ENCODE measurements at places on chromosomes 1 and 21. TPM values are rescaled to one million over a fixed set of nuclear protein-coding genes. Genes with fewer than 3 reads are reported as not detected.

DNA sequence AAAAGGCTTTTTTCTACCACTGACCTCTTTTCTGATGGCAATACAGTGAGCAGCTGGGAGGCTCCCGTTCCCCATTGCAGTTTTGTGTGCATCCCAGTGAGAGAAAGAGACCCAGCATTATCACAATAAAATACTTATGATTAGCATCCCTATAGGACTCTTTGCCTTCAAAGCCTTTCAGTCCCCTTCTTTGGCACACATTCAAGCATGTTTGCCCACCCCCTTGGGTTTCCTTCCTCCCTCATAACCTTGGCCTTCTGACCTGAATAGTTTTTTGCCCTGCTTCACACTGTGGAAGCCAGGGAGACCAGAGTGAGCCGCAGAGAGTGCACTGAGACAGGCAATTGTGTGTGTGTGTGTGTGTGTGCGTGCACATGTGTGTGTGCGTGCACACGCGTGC lies 13.2 kb upstream of the PLXNA2 start:
- DNase-seq: no peak

- DNase-seq: no peak
Measured at GRCh38 chr1:34976384-34977209, 8.6 kb downstream of the TMEM35B start.

DNA sequence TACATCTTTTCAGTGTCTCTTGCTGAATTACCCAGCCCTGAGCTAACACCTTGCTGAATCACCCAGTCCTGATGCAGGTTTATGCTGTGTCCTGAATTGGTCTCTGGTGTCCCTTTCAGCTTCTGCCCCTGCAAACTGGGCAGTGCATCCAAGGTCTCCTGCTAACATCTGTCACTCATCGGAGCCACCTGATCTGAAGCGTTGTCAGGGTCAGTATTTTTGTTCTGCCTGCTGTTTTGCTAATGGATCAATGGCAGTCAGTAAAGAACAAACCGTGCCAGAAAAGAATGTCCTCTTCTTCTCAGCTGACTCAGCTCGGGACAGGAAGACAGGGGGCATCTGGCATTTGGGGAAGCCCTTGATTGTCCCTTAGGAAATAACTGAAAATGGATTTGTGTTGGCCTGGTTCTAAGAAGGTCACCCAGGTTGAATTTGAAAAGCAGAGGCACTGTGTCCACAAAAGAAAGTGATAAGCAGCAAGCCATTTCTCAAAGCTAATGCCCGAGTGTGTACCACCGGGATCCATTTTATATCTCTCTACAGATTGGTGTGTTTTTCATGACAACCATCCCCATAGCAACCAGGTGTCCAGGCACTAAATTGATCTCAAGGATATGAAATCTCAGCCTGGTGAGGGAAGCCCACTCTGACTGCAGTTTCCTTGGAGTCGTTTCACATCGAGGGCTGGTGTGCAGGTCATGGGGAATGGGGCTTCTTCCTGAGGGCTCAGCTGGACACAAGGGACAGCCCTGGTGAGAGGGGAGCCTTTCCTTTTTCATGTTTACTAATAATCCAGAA lies 109.7 kb upstream of the IRF2BP2 start:
- DNase-seq: no peak

DNA sequence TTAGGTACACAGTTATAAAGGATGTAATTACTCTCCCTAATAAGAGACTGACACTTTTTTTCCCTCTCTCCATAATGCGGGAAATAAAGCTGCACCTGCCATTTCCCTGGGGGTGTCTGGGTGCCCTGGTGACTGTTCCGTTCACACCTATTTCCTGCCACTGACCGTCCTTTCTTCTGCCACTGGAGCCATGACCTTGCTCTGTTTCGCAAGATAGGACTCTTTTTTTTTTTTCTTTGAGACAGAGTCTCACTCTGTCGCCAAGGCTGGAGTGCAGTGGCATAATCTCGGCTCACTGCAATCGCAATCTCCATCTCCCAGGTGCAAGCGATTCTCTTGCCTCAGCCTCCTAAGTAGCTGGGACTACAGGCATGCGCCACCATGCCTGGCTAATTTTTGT lies 66.1 kb upstream of the SERBP1 start:
- no peak for DNase-seq

- DNase-seq: no peak
Measured at GRCh38 chr1:189315035-189315901, 1162.4 kb downstream of the BRINP3 start.

GRCh38 chr1:80776266-80776665 lies 1024.5 kb upstream of the ADGRL2 start:
- DNase-seq: no peak

DNA sequence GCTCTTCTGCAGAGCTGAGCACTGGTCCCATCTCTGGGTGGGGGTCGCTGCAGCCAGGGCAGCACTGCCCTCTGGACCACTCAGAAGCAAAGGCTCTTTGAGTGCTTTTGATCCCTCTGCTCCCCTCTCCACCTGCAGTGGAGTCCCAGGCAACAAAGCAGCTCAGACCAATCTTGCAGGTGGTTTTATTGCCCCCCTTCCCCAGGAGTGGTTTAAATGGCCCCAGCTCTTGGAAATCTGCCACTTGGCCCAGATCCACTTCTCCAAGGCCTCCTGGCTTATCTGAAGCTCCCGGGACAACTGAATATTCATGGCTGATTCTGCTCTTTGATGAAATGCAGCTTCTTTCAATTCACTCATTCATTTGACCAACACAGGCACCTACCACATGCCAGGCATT lies 2.7 kb downstream of the STUM start:
- DNase-seq: no peak

- no peak for DNase-seq
Measured at GRCh38 chr1:184622136-184622823, 132.4 kb downstream of the EDEM3 start.

The LRRC71 gene
- total RNA-seq: not detected

GRCh38 chr1:110916669-110917306 lies 43.8 kb downstream of the CD53 start:
- DNase-seq: peak; percentile 76

The PCP4L1 gene
- not detected for total RNA-seq

DNA sequence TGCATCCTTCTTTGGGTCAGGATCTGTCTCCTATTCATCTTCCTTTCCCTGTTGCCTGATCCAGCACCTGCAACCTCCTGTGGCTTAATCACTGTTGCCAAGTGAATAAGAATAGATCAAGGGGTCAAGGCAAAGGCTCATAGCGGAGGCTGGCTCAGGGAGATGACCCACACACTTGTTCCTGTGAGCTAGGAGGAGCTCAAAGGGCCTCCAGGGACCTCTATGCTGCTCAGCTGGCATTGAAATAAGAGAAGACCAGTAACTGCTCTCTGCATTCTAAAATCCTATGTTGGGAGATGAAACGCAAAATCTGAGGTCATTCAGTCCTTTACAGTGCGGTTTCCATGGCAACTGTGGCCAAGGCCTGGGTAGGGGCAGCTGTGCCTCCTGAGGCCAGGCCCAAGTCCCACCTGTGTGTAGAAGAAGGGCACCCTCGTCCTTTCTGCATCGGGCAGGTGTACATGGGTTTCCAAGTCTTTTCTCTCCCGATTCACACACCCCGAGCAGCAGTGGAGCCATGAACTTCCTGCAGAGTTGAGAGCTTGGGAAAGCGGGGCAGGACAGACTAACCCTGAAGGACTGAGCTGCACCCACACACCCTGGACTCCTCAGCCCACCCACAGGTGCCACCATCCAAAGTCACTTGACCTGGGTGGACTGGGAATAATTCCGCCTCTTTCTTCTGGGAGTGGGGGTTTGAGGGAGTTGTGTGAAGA lies 27.8 kb upstream of the STUM start:
- DNase-seq: no peak

The TMEM125 gene
- total RNA-seq: not detected

- DNase-seq: no peak
Measured at GRCh38 chr1:181124291-181124751, 35.8 kb downstream of the IER5 start.

DNA sequence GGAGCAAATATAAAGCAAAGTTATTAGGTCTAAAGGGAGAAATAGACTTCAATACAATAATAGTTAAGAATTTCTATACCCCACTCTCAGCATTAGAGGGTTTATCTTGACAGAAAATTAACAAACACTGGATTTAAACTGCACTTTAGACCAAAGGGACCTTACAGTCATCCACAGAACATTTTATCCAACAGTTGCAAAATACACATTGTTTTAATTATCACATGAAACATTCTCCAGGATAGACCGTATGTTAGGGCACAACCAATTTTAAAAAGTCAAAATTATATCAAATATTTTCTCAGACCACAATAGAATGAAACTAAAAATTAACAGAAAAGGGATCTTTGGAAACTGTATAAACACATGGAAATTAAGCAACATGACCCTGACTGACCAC lies 384.5 kb upstream of the C1orf87 start:
- DNase-seq: no peak

GRCh38 chr1:206103979-206104378 lies 13.2 kb downstream of the AVPR1B start:
- DNase-seq: peak; percentile 23

DNA sequence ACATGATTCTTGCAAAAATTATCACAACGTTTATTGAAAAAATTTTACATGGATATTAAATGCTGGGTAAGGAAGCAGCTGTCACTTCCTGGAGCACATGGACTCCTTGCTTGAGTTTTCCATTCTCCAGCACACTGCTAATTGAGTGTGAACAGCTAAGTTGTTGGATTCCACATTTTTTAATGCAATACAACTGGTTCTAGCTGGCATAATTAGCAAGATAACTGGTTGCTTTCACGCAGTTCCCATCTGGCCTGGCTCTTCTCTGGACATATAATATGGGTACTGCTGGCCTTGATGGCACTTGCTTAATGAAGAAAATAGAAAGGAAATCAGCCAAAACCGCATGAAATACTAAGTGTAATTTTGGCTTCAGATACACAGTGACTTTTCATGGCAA lies 26.6 kb downstream of the RGS21 start:
- DNase-seq: no peak

The OLFML2B gene
- not detected for total RNA-seq

The MATN1 gene
- total RNA-seq: not detected

The JAM2 gene
- 0.37 TPM for total RNA-seq

GRCh38 chr1:50262436-50262835 lies 153.7 kb downstream of the ELAVL4 start:
- no peak for DNase-seq

- no peak for DNase-seq
Measured at GRCh38 chr1:18091660-18092446, 15.7 kb upstream of the IGSF21 start.

- DNase-seq: no peak
Measured at GRCh38 chr1:35475356-35475755, 81.8 kb downstream of the KIAA0319L start.

DNA sequence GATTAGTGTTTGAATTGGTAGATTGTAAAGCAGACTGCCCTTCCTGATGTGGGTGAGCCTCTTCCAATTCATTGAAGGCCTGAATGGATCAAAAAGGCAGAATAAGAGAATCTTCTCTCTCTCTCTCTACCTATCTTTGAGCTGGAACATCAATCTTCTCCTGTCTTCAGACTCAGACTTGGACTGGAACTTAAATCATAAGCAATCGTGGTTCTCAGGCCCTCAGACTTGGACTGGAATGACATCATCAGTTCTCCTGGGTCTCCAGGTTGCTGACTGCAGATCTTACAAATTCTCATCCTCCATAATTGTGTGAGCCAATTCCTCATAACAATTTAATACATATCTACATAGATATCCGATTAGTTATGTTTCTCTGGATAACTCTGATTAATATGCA lies 66.8 kb downstream of the IER5 start:
- DNase-seq: no peak

The SEMA4A gene
- total RNA-seq: 14.5 TPM

GRCh38 chr1:241630005-241630404 lies 10.2 kb downstream of the CHML start:
- no peak for DNase-seq

The GJA8 gene
- total RNA-seq: not detected

GRCh38 chr1:176789571-176790090 lies 326.7 kb downstream of the PAPPA2 start:
- no peak for DNase-seq

GRCh38 chr1:21649315-21649714 lies 19.8 kb downstream of the RAP1GAP start:
- DNase-seq: no peak

DNA sequence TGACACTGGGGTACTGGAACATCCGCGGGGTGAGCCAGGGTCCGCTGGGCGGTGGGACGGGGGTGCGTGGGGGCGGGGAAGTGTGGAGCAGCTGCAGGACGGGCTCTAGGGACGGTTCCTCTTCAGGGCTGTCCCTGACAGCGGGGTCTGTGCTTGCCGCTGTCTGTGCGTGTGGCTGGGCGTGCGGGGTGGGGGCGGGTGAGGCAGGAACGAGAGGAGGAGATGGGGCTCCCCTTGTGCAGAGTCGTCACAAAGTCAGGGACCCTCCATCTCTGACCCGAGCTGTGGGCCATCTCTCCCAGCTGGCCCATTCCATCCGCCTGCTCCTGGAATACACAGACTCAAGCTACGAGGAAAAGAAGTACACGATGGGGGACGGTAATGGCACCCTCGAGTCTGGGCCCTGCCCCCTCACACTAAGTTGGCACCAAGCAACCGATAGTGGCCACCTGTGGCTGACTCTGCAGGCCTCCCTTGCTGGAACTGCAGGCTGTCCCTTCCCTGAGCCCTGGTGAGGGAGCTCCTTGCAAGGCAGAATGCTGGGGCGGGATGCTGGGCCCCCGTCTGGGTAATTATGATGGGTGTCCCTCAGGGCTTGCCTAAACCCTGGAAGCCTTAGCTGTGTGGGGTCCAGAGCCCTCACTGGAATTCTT lies 392 bp downstream of the GSTM2 start:
- no peak for DNase-seq

DNA sequence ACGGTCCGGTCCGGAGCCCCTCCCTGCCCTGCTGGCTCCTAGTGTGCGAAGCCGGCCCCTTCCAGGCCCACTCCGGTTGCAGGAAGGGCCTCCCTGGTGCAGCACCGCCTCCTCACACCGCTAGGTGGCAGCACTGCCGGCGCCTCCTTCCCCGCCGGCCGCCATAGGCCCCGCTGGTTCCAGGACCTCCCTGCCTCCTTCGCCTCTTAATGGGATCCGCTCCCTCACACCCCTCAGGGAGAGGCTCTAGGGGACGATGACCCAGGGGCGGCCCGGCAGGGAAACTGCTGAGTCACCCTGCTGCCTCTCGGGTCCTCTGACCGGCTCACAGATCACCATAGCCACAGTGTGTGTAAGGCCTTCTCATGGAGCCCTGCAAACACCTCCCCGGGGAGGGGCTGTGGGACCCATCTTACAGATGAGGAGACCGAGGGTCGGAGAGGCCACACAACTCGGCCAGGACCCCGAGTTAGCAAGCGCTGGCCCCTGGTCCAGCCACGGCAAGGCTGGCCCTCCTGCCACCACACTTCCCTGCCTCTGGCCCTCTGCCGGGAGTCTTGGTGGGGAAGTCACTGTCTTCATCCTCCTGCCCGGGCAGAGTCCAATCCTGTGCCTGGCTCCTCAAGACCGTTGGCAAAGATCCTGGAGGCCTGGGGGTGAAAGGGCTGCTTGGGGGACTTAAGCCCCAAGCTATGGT lies 1.6 kb upstream of the AJAP1 start:
- DNase-seq: peak; percentile 60

DNA sequence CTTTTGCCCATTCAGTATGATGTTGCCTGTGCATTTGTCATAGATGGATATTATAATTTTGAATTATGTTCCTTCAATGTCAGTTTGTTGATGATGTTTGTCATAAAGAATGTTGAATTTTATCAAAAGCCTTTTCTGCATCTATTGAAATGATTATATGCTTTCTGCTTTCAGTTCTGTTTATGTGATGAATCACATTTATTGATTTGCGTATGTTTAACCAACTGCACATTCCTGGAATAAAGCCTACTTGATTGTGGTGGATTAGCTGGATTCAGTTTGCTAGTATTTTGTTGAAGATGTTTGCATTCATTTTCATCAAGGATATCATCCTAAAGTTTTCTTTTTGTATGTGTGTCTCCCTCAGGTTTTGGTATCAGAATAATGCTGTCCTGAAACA lies 5.7 kb upstream of the OR2M4 start:
- no peak for DNase-seq

- no peak for DNase-seq
Measured at GRCh38 chr1:183632114-183632513, 3.5 kb downstream of the ARPC5 start.

All from activated CD8-positive, alpha-beta memory T cell treated with anti-CD3 and anti-CD28 coated beads, Interleukin-2, amount 10 ng/mL, durations not matched to agents 7 days and 5 days (primary cell).